ENCODE measurements at places on chromosomes 5 and 9. TPM values are rescaled to one million over a fixed set of nuclear protein-coding genes. Genes with fewer than 3 reads are reported as not detected.

SPAG8 gene
- 0.36 TPM for total RNA-seq

IFNB1 gene
- not detected for total RNA-seq

SFXN1 gene
- total RNA-seq, result 53.8 TPM

SH2D3C gene
- 2.6 TPM for total RNA-seq

COL23A1 gene
- not detected for total RNA-seq

CBY3 gene
- total RNA-seq, result not detected

CCNH gene
- 84.3 TPM for total RNA-seq

PCDHB13 gene
- total RNA-seq, result 0.90 TPM

PIP5KL1 gene
- total RNA-seq, result 16.4 TPM

SCGB3A2 gene
- total RNA-seq, result not detected

OLFM1 gene
- total RNA-seq, result 2.7 TPM

CCL28 gene
- total RNA-seq, result 2.9 TPM

PDE8B gene
- total RNA-seq, result 0.65 TPM

AGGF1 gene
- 10.8 TPM for total RNA-seq

HAVCR2 gene
- total RNA-seq, result not detected

LHX6 gene
- total RNA-seq, result 1.8 TPM

TRIO gene
- total RNA-seq, result 31.2 TPM

ZMYND19 gene
- total RNA-seq, result 21.1 TPM

IPPK gene
- total RNA-seq, result 10.7 TPM

TOR2A gene
- total RNA-seq, result 12.5 TPM

GSN gene
- 347 TPM for total RNA-seq

TMEM215 gene
- not detected for total RNA-seq

IL31RA gene
- total RNA-seq, result 0.18 TPM

DIRAS2 gene
- 3.1 TPM for total RNA-seq

SLC1A1 gene
- total RNA-seq, result 58.3 TPM

CDX1 gene
- not detected for total RNA-seq

IL9 gene
- total RNA-seq, result not detected

MLANA gene
- not detected for total RNA-seq

DMRT2 gene
- not detected for total RNA-seq

ADRB2 gene
- 0.16 TPM for total RNA-seq

UNC5A gene
- total RNA-seq, result 0.97 TPM

ALDOB gene
- total RNA-seq, result not detected

IL7R gene
- total RNA-seq, result 4.2 TPM
